ENCODE measurements at places on chromosomes 5 and 9.

DNA sequence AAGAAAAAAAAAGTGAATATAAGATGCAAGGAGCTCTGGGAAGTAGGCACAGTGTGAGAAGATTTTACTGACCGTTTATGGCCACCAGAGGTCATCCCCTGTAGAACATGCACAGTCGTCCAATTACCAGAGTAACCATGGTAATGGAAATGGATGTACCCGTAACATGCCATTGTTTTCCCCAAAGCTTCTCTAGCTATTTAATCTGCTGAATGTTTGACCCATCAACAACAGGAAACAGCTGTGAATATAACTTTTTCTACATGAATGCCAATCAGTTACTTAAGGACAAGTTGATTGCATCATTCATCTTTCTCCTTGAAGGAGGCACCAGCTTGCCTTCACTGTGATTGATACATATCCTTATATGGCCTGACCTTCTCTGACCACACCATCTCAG, 1967.0 kb upstream of the CDH9 start:
- DNase-seq, result no peak

GRCh38 chr5:173745123-173745522, 128.7 kb upstream of the BOD1 start:
- no peak for DNase-seq

- DNase-seq, result no peak
Observed at GRCh38 chr9:71626395-71626794, 141.9 kb downstream of the CEMIP2 start.

DNA sequence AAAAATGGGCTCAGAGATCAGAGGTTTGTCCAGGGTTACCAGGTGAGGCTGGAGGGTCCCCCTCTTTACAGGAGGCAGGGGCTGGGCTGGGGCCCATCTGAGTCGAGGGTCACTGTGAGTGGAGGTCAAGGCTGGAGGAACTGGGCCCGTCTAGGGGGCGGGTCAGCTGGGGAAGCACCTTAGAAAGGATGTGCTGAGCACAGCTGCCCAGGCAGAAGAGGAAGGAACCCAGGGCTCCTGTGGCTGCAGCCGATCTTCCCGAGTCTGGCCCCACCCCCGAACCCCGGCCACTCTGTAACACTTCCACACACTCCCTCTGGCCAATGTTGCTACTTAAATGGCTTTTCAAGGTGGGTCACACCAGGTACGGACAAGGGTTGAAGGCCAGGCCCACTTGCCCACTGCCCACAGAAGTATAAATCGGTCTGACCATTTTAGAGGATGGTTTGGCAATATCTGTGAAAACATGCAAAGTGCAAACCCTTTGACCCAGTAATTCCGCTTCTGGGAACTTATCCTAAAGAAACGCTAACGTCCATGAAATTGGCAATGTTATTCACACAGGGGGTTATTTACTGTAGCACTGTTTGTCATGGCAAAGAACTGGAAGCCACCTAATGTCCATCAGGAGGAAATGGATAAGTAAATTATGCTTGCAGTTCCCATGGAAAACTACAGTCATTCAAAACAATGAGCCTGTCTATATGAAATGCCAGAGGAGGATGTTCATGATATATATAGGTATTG, 30.5 kb upstream of the EEIG1 start:
- no peak for DNase-seq

DNA sequence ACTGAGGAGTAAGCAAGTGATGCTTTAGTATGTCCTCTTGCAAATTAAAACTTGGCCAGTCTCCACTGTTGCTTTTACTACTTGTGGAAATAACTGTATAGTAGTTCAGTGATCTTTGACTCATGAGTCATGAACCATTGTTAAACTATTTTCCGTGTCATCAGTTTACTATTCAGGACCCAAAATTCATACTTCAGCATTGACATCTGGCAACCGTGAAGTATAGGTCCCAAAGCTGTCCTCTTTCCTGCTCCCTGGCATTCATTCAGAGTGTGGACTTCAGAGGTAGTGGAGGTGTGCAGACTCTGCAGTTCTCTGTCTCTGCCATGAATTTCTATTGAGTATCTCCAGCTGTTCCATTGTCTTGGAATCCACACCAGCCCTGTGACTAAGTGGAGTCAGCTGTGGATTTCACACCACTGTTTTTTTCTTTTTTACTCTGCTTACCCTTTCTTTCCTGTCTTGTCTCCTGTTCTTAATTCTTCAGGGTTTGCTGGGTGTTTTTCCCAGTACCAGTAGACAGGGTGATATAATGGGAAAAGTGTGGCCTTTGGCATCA, 7.5 kb downstream of the TDRD7 start:
- no peak for DNase-seq

DNA sequence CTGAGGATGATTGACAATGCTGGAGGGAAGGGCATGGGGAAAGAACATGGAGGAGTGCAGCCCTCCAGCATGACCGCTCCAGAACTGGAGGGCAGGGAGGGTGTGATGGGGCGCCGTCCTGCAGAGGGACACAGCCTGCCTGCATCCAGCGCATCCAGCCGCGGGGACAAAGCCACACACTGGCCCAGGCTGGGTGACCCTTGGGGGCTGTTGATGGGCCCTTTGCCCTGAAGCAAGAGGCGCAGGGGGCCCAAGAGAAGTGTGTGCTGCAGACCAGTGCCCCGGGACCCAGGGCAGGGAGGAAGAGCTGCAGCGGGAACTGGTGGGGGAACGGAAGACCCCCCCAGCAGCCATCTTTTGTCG, 169.8 kb upstream of the PPP1R26 start:
- no peak for DNase-seq

- no peak for DNase-seq
Observed at GRCh38 chr5:136766456-136766855, 401.1 kb upstream of the TRPC7 start.

DNA sequence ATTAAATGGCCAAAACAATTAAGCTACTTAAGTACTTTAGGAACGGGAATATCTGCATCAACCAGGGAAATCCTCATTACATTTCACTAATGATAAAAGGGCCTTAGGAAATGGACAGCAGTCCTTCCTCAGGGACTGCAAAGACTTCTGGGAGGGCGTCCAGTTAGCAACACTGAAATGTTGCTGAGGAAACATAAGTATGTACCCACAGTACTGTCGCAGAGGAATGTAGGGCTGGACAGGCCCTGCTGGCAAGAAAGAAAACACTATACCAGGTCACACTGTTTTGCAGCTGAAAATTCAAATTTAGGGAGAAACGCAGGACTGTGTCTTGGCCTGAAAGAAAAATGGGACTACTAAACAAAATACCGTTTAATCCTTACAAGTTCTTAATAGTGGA, 1.3 kb downstream of the C5orf15 start:
- DNase-seq, result no peak

DNA sequence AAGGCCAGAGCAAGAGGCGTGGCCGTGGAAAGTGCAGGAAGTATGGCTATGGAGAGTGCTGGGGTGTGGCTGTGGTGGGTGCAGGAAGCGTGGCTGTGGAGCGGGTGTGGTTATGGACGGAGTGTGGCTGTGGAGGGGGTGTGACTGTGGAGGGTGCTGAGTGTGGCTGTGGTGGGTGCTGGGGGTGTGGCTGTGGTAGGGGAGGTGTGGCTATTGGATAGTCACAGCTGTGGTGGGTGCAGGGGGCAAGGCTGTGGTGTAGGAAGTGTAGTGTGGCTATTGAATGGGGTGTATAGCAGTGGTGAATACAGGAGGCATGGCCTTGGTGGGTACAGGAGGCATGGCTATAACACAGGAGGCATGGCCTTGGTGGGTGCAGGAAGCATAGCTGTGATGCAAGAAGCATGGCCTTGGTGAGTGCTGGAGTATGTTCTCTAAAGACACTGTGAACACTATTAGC, 40.8 kb upstream of the SPATA31C2 start:
- no peak for DNase-seq

DNA sequence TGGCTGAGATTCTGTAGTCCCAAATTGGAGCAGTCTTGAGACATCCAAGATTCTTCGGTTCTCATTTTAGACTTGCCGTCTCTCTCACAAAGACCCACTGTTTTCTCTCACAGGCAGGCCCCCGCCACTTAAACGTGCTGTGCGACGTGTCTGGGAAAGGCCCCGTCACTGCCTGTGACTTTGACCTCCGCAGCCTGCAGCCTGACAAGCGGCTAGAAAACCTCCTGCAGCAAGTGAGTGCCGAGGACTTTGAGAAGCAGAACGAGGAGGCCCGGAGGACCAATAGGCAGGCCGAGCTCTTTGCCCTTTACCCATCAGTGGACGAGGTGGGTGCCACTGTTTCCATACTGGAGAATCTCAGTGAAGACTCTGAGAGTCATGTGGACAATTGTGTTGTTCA, 97.2 kb downstream of the DOCK8 start:
- no peak for DNase-seq

DNA sequence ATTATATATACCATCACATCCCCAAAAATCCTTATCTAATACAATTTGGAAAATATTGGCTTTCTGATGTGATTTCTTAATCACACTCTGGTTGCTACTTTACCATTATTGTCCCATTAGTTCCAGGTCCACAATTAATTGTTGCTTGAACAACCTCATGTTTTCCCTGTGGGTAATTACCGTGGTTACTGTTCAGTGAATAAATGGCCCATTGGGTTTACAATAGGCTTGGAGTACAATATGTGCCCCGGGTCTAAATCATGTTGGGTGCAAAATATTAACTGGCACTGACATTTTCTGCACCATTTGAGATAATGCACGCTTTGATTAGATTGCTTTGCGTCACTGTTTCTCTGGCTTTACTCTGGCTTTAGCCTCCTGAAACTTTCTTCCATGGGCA, 163.7 kb downstream of the GABBR2 start:
- DNase-seq, result no peak

DNA sequence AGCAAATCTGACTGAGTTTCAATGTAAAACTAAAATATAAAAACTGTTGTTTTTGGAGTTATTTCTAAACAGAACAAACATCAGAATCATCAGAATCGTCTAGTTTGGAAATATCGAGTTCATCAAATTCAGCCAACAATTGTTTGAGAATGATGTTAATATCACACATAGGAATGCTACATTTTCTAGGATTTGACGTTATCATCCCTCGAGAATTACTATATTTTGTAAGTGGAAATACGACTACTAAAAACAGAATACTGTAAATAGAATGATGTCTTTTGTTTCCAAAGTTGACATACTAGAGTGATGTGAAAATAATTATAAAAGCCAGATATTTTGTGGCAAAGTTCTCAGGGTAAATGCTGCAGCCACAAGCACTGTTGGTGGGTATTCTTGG, 805.9 kb downstream of the TLE1 start:
- DNase-seq, result no peak

GRCh38 chr9:26870292-26870691, 22.3 kb downstream of the CAAP1 start:
- no peak for DNase-seq

- no peak for DNase-seq
Observed at GRCh38 chr9:71250581-71250980, 129.2 kb upstream of the TRPM3 start.

DNA sequence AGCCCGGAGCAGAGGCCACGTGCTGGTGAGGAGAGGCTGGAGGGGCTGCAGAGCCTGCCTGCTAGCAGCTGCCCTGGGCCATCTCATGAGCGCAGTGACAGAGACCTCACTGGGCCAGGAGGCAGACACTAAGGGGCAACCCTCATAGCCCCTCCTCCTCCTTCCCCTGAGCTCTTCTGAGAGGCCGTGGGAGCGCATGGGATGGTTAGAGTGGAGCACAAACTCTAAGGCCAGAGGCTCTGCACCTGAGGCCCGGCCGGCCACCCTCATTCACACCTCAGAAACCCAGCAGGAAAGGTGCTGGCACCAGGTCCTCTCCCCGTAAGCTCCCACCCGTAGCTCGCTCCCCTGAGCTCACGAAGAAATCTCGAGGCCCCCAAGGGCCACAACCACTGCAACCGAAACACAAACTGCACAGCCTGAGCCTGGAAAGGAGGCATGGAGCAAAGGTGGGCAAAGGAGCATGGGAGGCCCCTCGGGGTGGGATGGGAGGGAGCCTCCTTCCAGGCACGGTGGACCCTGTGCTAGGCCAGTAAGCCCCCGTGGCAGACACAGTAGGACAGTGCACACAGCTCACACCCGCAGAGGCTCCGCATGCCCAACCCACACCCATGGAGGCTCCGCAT, 17.7 kb downstream of the CAMSAP1 start:
- DNase-seq, result no peak

- DNase-seq, result no peak
Observed at GRCh38 chr5:100667161-100667630, 132.0 kb downstream of the FAM174A start.

DNA sequence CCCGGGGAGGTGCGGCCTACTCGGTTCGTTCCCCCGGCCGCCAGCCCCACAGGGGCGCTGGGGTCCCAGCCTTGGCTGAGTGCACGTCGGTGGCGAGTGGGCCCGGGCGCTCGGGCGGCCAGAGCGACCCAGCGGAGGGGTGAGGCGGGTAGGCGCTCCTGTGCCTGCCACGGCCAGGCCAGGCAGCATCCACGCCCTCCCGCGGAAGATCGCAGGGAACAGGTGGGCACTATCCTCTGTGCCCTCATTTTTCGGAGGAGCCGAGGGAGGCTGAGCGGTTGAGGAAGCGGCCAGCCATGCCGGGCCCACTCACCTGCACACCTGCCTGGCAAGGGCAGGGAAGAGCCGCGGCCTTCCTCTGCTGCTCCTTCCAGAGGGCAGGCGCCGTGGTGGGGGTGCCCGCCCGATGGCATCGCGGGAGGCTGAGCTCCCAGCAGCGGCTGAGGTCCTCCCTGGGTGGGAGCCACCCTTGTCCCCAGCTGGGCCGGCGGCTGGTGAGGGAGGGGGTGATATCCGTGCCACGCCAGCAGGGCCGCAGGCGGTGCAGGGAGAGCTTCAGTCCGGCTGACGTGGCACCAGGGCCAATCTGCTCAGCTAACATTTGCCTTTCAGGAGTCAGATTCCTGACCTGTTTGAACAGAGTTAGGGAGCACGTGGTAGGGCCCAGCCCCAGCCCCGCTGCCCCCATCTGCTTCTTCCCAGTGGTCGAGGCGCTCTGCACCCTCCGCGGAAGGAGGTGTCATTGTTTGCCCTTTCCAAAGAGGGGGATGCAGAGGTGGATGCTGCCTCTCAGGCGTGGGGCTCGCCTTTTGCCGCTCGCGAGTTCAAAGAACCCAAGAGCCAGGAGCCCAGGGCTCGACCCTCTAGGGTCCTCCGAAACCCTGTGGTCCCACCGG, 1.6 kb upstream of the SEC16A start:
- DNase-seq, result no peak

DNA sequence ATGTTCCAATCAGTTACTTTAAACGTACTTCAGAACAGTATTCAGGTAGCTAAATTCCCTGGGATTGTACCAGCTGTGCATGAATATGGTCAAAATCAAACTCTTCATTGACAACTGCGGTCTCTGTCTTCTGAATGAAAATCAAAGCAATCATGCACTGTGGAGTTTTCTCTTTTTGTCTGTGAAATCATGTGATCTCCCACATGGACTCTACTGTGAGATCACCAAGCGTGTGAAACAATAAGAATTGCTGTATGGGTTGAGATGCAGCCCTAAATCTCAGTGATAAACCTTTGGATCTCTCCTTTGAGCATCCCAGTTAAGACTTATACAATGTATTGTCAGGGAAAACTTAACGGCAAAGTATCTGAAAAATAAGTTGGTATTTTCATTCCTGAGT, 6.1 kb downstream of the NRG2 start:
- no peak for DNase-seq
